Heart left ventricle (tissue), 16 donors: ENCODE measurements at places on chromosomes 7 and 10. TPM values are rescaled to one million over a fixed set of nuclear protein-coding genes. Genes with fewer than 3 reads are reported as not detected.

- peaks cover 91% of the 10 kb centered on the region for H3K4me1 ChIP-seq
- H3K4me3 ChIP-seq, result no peak overlapping the region
- peak overlapping the region; percentile 55 for H3K27ac ChIP-seq
These were observed 156.3 kb downstream of the NEURL1 start for GRCh38 chr10:103649654-103650423.

Gene PKD1L1
- 1.1 TPM for total RNA-seq

Gene PTN
- total RNA-seq, result 4.7 TPM

Gene SMKR1
- not detected for total RNA-seq

- no peaks in the 10 kb centered on the region for H3K36me3 ChIP-seq
- no peaks in the 10 kb centered on the region for H3K27me3 ChIP-seq
- H3K27ac ChIP-seq, result no peak overlapping the region
These were observed 107.0 kb upstream of the INSIG1 start for GRCh38 chr7:155190688-155191087.
